Breast epithelium (tissue), 4 donors: ENCODE measurements at places on chromosomes 6 and 20. TPM values are rescaled to one million over a fixed set of nuclear protein-coding genes. Genes with fewer than 3 reads are reported as not detected.

DNA sequence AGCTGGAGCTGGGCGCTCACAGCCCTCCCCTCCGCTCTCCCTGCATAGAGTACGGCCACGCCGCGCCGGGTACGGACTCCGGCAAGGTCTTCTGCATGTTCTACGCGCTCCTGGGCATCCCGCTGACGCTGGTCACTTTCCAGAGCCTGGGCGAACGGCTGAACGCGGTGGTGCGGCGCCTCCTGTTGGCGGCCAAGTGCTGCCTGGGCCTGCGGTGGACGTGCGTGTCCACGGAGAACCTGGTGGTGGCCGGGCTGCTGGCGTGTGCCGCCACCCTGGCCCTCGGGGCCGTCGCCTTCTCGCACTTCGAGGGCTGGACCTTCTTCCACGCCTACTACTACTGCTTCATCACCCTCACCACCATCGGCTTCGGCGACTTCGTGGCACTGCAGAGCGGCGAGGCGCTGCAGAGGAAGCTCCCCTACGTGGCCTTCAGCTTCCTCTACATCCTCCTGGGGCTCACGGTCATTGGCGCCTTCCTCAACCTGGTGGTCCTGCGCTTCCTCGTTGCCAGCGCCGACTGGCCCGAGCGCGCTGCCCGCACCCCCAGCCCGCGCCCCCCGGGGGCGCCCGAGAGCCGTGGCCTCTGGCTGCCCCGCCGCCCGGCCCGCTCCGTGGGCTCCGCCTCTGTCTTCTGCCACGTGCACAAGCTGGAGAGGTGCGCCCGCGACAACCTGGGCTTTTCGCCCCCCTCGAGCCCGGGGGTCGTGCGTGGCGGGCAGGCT, 4.6 kb downstream of the KCNK15 start:
- no peak for DNase-seq

DNA sequence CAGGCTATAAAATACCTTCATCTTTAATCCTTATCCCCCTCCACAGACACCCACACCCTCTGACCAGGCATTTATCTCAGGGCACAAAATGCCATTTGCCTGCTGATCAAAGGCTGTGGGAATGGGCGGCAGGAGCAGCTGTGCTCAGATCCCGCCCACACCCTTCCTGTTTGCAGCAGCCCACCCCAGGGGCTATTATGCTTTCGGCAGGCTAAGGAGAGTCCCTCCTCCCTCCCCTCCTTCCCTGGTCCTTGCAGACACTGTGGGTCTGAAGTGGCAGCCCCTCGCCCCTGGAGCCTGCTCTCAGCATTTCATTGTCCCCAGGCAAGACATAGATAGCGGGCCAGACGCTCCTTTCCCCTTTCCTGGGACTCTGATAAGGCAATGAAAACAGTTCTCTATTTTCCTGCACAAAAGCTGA, 220.8 kb upstream of the HEY2 start:
- DNase-seq = no peak

DNA sequence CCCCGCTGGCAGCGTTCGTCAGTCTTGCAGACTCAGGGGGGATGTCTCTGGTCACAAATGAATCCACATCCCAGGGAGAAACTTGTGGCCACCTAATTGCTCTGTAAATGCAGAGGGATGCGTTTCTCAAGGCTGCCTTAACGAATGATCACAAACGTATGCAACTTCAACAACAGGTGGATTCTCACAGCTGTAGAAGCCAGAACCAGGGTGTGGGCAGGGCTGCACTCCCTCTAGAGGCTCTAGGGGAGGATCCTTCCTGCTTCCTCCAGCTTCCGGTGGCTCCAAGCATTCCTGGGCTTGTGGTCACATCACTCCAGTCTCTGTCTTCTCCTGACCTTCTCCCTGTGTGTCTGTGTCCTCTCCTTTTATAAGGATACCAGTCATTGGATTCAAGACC, 3.3 kb upstream of the TAF4 start:
- no peak for DNase-seq

- DNase-seq = no peak
Measured at GRCh38 chr20:56391596-56392131, 351 bp downstream of the AURKA start.

The EYA2 gene
- total RNA-seq = 19.2 TPM
